ENCODE measurements at places on chromosomes 6 and 20.

DNA sequence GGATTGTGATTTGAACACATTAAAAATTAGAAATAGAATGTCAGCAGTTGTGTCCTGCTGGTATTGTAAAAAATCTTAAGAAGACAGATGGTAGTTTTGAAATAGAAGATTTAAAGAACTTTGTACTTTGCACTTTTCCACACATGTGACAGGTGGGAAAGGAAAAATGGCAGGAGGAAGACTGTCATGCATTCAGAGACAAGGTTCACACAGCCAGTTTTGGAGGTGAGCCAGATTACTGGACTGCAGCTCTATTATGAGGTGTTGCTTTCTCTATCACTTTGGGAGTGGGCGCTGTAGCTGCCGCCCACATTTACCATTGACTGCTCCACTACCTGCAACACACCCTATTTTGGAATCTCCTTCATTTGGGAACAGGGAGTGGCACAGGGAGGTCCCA lies 12.1 kb upstream of the NDUFAF4 start:
- DNase-seq, result no peak

- no peak for DNase-seq
These were observed 61.3 kb downstream of the CDH4 start for GRCh38 chr20:61313396-61313795.

DNA sequence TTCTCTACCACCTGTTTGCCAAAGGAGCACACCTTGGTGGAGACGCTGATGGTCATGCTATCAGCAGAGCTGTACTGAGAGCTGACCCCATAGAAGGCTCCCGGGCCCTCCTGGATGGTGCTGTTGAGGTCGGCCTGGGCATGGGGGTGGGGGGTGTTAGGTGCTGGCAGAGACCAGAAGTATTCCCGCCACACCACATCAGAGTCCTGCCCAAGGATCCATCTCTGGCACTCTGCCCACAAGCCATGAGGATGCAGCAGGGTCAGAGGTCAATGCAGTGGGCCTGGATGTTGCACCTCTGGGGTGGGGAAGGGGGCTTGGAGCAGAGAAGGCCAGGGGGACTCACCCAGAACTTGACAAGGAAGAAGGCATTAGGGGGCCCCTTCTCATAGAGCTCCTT lies 7.4 kb downstream of the RPL10A start:
- no peak for DNase-seq

DNA sequence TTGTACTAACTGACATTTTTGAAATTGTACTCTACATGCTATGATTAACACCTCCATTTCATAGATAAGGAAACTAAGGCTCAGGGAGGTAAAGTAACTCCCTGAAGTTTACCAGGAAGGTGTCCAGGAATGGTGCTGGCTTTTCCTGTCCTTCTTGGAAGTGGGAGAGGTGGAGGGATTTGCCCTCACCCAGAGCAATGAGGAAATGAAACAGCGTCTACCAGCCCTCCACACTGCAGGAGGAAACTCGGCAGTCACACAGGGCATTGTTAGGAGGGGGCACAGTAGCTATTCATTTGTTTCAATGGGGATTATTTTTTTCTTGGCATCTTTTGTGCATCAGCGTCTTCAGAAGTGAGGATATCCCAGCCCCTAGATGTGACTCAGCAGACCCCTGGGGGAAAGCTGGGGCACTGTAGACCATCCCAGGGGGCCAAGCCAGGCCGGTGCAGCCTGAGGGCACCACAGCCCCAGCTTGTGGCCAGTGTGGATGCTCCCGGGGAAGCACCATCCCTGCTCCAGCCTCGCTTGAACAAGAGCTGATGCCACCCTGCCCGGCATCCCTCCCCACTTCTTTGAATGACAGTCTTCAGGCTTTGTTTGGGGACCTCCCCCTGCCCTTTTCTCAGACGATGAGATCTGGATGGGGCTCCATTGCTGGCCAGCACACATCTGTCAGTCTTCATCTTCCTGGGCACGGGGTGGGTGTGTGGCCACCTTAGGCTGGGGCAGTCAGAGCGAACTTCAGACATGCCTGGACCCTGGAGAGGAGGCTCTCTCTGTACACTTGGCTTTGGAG lies 224.4 kb upstream of the PMEPA1 start:
- DNase-seq, result no peak

GRCh38 chr20:25314497-25315417 lies 66.9 kb downstream of the PYGB start:
- DNase-seq, result no peak

DNA sequence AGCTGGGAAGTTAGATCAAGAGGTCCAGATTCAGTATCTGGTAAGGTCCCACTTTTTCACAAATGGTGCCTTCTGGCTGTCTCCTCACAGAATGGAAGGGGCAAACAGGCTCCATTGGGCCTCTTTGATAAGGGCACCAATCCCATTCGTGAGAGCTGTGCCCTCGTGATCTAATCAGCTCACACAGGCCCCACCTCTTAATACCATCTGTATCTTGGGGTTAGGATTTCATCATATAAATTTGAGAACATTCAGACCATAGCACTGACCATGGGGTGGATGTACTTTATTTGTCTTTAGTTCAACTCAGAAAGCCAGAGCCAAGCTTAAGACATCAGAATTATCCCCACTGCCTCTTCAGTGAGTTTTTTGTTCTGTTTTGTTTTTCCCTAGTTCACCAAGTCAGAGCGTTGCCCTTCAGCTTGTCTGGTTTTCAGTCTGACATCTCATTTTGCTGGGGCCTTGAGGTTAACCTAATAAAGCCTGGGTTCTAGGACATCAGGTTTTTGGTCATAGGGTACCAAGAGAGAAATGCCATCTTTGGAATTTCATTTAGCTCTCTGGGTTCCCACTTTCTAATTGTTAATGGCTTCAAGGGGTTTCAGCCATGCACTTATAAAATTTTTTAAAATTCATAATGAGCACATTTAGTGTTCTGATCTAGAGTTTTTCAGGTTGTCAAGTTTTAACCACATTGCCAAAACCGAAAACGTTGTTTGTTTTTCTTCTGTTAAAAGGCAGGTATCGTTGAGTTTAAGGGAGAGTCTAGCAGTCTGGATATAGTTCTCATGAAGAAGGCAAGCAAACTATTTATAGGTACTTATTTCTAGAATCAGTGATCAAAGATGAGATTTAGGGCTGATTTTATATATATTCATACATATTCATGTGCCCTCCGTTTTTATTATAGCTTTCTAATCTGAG lies 19.0 kb downstream of the SENP6 start:
- DNase-seq, result no peak

DNA sequence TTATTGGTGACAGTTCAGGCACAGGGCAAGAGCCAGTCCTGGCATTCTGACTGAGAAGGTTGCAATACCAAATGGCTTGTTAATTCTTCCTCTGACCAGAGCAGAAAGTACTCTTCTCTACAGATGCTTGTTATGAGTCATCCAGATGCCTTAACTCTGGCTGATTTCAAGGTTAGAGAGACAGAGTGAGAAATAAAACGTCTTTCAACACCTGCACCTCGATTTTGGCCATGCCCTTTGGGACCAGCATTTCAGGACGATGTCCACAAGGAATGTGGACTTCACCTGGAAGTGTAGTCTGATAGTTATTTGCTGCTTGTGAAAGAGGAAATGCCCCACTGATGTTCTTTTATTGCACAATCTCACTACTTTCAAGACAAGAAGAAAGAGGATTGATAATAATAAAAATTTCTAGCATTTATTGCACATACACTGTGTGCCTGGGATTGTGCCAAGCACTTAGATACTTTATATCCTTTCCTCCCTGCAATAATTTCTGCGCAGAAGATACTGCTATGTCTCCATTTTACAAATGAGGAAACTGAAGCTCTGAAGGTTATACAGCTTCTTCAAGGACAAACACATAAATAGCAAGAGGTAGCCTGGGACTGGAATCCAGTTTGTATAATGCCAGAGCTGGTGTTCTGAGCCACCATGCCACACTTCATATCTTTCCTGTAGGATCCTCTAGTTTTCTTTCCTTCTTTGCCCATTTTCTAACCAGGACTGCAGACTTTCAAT lies 33.5 kb upstream of the MCM3 start:
- no peak for DNase-seq

- DNase-seq, result no peak
These were observed 48.4 kb downstream of the CEP43 start for GRCh38 chr6:167047554-167047953.

DNA sequence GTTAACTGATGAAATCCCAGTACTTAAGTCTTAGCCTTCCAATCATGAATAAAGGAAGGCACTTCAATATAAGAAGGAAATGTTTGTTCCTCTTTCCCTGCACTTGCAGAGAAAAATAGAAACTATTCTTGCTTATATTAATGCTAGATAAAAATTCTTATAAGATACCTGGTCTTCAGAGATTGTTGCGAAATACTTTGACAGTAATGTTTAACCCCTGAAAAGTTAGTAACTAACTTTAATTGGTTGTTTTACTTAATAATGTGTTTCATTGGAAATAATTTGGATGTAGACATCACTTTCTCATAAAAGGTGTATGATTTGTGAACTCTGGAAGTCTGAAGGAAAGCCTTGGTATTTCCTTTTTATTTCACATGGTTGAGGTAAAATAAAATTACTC lies 294.2 kb upstream of the SYNCRIP start:
- DNase-seq, result no peak

DNA sequence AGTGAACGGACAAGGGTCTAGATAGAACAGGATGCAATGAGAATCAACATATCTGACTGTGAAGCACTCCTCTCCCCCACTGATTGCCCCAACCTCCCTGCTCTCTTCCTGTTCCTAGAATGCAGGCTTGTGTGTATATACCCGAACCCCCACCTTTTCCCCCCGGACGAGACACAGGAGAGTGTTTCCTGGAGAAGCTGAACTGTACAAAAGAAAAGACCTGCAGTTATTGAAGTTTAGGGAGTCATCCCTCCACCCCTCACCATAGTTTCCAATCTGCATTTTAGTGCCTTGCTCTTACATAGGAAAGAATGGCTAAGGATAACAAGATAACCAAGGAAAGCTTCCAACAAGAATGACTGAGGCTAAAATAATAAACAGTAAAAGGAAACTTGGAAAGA lies 55.5 kb upstream of the PDE10A start:
- DNase-seq, result peak; percentile 3

- DNase-seq, result no peak
These were observed 109.1 kb downstream of the SASH1 start for GRCh38 chr6:148451690-148452089.

GRCh38 chr20:34517114-34517505 lies 888 bp downstream of the DYNLRB1 start:
- DNase-seq, result no peak

GRCh38 chr20:1298888-1299511 lies 29.9 kb downstream of the SDCBP2 start:
- no peak for DNase-seq

DNA sequence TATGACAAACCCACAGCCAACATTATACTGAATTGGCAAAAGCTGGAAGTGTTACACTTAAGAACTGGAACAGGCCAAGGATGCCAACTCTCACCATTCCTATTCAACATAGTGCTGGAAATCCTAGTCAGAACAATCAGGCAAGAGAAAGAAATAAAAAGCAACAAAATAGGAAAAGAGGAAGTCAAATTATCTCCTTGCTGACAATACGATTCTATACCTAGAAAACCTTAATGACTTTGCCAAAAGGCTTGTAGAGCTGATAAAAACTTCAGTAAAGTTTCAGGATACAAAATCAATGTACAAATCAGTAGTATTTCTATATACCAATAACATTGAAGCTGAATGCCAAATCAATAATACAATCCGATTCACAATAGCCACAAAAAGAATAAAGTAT lies 32.4 kb downstream of the OR5V1 start:
- DNase-seq, result no peak

- DNase-seq, result peak; percentile 53
These were observed 20.1 kb downstream of the DHX35 start for GRCh38 chr20:38982291-38982690.

DNA sequence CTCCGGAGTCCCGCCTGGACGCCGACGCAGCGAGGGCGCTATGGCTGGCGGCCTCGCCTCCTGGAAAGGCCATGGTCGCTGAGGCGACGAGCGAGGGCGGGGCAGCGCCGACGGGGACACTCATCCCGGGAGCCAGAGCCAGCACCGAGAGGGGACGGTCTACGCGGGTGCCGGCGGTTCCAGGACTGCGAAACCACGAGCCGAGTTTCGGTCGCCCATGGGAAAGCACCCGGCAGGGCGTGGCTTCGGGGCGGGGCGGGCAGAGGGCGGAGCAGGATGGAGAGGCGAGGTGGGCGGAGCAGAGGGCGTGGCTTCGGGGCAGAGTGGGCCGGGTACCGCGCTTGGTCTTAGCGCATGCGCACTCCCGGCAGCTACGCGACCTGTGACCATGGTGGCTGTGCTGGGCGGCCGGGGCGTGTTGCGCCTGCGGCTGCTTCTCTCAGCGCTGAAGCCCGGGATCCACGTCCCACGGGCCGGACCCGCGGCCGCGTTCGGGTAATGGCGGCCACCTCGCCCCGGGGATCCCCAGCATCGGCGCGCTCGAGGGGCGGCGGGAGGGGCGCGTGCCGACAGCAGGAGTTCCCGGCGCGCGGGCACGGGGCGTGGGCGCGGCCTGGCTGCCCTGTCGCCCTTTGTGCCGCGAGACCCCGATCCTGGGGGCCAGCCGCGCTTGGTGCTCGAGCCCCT lies at the start of gene BPHL:
BPHL (plus strand) TSS at position 359 of the 687 bp plus-strand sequence; CDS start at position 389, 30 bp downstream.
- DNase-seq, result peak; percentile 72

DNA sequence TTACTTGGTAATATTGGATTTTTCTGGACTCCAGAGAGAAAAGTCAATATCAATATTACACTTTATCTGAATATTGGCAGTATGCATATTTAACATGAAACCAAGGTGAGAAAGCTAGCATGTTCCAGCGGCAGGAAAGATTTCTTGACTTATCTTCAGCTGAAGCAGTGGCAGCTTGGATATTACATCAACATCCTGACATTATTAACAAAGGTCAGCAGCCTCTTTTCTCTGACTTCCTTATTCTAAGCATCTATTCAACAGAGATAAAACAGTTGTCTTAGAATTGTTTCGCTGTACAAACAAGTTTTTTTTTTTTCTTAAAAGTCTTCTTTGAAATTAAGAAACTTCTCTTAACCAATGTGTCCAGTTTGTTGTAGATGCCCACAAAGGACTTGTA lies 11.8 kb downstream of the DCBLD1 start:
- DNase-seq, result no peak

DNA sequence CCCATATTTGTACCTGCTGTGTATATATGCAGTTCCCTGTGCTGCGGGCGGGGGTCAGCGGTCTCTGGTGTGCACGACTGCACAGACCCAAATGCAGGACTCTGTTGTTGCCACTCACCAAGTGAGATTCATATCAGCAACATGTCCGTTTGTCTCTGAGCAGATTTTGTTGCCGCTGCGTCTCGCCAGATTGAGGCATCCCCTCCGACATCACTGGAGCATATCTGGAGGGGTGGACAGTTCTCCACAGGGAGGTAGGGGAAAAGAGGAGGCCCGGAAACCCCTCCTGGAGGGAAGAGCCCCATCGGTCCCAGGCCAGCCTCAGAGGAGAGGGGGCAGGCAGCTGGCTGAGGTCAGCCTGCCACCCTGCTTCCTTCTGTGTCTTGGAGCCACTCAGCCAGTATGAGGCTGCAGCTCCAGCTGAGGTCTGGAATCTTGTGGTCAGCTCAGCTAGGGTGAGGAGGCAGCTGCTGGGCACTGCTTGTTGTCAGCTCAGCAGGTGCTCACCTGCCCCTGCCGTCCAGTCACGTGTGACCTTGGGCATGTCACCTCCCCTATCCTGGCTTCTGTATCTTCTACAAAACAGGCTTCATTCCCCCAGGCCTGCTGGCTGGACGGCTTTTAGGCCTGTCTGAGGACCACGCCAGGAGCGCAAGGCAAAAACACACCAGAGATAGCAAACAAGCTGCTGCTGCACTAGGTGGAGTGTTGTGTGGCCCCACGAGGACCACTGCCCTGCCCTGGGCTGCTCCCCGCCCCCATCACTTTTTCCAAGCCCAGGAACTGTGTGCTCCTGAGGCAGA lies 47.1 kb downstream of the HNF4A start:
- no peak for DNase-seq

GRCh38 chr6:142700671-142701312 lies 244.2 kb downstream of the HIVEP2 start:
- no peak for DNase-seq
